ENCODE measurements at places on chromosomes 1 and 21. TPM values are rescaled to one million over a fixed set of nuclear protein-coding genes. Genes with fewer than 3 reads are reported as not detected.

GRCh38 chr1:116179964-116180363 lies 68.8 kb downstream of the MAB21L3 start:
- H3K27ac ChIP-seq = no peak overlapping the region
- H3K4me3 ChIP-seq = no peak overlapping the region
- peaks cover 10% of the 10 kb centered on the region for H3K27me3 ChIP-seq
- H3K36me3 ChIP-seq = no peaks in the 10 kb centered on the region
- no peak for DNase-seq

GRCh38 chr1:109091078-109091838 lies 694 bp downstream of the TMEM167B start:
- peak overlapping the region; percentile 87 for H3K27ac ChIP-seq
- DNase-seq = no peak
- no peaks in the 10 kb centered on the region for H3K27me3 ChIP-seq
- H3K4me3 ChIP-seq = peak overlapping the region; percentile 86

DNA sequence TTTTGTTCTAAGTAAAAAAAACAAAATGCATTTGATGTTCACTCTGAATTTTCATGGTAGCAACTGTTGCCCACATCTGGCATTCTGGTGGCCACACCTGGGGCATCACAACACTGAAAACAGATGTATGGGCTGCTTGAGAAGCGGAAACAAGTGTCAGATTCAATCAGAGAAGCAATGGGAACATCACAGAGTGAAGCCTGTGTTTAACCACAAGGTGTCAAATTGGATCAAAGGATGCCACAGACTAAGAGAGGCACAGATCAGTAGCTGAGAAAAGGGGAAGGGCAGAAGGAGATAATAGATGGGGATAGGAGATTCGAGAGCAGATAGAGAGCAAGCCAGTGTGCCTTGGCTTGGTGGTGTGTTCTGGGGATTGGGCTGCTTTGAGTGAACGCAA lies 49.8 kb upstream of the MTF2 start:
- no peak overlapping the region for H3K27ac ChIP-seq
- H3K27me3 ChIP-seq = peaks cover 28% of the 10 kb centered on the region
- no peaks in the 10 kb centered on the region for H3K36me3 ChIP-seq
- no peak for DNase-seq

The MYOG gene
- not detected for total RNA-seq

DNA sequence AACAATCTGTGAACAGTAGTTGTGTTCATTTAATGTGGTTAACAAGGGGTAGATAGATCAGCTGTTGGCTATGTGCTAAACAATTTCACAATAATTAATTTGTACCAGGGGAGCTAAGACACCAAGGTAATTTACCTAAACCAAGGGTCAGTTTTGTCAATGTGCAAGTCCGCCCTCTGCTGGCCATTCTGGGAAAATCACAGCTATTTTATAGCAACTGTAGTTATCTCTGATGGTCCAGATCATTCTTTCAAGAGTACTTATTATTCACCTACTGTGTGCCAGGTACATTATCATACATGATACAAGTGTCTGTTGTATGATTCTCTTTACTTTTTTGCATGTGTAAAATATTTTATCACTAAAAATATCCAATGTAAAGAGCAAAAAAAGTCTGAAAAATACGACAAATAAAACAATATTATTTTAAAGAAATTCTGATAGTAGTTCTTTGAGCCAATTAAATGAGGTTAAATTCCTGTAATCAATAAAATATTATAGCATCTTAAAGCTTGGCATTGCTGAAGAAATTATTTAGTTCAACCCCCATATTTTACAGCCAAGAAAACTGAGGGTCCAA lies 312.3 kb upstream of the FAM78B start:
- H3K4me1 ChIP-seq = peaks cover 4% of the 10 kb centered on the region
- H3K36me3 ChIP-seq = no peaks in the 10 kb centered on the region
- no peaks in the 10 kb centered on the region for H3K27me3 ChIP-seq
- H3K27ac ChIP-seq = no peak overlapping the region
- H3K4me3 ChIP-seq = no peak overlapping the region

GRCh38 chr1:64515427-64515826 lies 45.5 kb downstream of the CACHD1 start:
- H3K27me3 ChIP-seq = no peaks in the 10 kb centered on the region
- H3K4me3 ChIP-seq = no peak overlapping the region
- H3K27ac ChIP-seq = no peak overlapping the region
- DNase-seq = no peak
- peaks cover 37% of the 10 kb centered on the region for H3K4me1 ChIP-seq
- no peaks in the 10 kb centered on the region for H3K36me3 ChIP-seq

DNA sequence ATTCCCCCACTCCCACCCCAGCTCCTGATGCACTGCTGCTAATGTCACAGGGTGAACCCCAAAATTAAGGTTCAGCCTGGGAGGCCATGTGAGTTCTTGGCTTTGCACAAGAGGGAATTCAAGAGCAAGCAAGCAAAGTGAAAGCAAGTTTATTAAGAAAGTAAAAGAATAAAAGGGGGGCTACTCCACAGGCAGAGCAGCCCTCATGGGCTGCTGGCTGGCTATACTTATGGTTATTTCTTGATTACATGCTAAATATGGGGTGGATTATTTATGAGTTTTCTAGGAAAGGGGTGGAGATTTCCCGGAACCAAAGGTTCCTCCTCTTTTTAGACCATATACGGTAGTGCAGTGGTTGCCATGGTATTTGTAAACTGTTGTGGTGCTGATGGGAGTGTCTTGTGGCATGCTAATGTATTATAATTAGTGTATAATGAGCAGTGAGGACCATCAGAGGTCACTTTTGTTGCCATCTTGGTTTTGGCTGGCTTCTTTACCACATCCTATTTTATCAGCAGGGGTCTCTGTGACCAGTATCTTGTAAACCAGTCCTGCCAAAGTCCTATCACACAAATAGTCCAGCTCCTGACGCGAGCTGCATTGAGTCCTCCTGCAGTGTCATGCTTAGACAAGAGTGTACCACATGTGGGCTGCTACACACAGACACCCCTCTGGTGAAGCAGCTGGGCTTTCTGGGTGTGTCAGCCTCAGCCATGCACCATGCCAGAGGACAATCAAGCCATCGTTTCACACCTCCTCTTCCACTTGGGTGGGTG lies 46.4 kb upstream of the CSF1 start:
- no peaks in the 10 kb centered on the region for H3K36me3 ChIP-seq
- no peak overlapping the region for H3K27ac ChIP-seq
- no peaks in the 10 kb centered on the region for H3K4me1 ChIP-seq
- H3K4me3 ChIP-seq = no peak overlapping the region
- H3K27me3 ChIP-seq = peaks cover 31% of the 10 kb centered on the region

The DCST2 gene
- 2.2 TPM for total RNA-seq
